ENCODE measurements at places on chromosomes 12 and 14.
A peak's percentile ranks its signal among the peaks of the same experiment; 100 is the strongest.

DNA sequence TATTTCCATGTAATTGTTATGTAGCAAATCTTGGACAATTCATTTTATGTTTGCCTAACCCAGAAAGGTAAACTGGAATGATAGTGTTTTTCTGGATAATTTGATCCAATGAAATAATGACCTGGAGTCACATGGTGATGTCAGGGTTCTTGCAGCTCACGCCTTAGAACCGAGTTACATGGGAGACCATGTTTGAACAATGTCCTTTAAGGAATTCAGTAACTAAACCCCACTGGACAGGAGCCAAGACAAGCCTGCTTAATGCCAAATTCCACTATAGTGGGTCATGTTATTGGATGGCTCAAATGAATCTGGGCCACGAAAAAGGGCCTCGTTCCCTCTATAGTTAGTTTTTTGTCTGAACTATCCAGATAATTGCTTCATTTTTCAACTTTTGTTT lies 255.8 kb upstream of the HMGA2 start:
- no peak for DNase-seq

DNA sequence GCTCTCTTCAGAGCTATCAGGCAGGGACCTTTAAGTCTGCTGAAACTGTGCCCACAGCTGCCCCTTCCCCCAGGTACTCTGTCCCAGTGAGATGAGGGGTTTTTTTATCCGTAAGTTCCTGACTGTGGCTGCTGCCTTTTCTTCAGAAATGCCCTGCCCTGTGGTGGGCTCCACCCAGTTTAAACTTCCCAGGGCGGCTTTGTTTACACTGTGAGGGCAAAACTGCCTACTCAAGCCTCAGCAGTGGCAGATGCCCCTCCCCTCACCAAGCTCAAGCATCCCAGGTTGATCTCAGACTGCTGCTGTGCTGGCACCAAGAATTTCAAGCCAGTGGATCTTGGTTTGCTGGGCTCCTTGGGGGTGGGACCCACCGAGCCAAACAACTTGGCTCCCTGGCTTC lies 46.9 kb upstream of the SLC16A7 start:
- DNase-seq, result no peak

DNA sequence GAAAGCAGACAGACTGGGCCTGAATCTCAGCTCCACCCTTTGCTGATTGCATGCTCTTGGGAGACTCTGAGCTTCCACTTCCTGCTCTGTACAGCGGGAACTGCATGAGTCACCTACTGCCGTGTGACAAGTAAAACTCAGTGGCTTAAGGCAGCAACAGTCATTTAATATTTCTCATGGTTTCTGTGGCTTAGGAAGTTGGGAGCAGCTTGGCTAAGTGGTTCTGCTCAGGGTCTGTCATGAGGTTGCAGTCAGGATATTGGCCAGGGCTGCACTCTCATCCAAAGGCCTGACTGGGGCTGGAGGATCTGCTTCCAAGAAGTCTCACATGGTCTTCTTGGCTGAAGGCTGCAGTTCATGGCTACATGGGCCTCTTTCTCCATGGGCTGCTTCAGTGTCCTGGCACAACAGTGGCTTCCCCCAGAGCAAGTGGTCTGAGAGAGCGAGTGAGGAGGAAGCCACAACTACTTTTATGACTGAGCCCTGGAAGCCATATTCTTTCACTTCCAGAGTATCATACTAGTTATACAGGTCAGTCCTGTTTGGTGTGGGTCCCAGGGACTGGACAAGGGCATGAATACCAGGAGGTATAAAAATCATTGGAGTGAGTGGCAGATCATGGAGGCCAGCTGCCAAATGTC lies 49.7 kb downstream of the FAM222A start:
- peak; percentile 95 for DNase-seq

- DNase-seq, result no peak
Measured at GRCh38 chr14:49923442-49923841, 30.6 kb downstream of the ARF6 start.

- DNase-seq, result peak; percentile 61
Measured at GRCh38 chr14:54715239-54715638, 148.3 kb downstream of the SAMD4A start.

- DNase-seq, result no peak
Measured at GRCh38 chr14:32940066-32940651, 1.5 kb downstream of the NPAS3 start.

- DNase-seq, result no peak
Measured at GRCh38 chr14:84129007-84129406, 1400.9 kb upstream of the FLRT2 start.

- DNase-seq, result no peak
Measured at GRCh38 chr12:785706-786105, 33.3 kb downstream of the WNK1 start.

GRCh38 chr12:62328296-62328921 lies 68.2 kb downstream of the USP15 start:
- no peak for DNase-seq

- no peak for DNase-seq
Measured at GRCh38 chr12:76922866-76923265, 44.0 kb upstream of the CSRP2 start.

GRCh38 chr14:54796961-54797360 lies 105.7 kb downstream of the GCH1 start:
- DNase-seq, result peak; percentile 38

DNA sequence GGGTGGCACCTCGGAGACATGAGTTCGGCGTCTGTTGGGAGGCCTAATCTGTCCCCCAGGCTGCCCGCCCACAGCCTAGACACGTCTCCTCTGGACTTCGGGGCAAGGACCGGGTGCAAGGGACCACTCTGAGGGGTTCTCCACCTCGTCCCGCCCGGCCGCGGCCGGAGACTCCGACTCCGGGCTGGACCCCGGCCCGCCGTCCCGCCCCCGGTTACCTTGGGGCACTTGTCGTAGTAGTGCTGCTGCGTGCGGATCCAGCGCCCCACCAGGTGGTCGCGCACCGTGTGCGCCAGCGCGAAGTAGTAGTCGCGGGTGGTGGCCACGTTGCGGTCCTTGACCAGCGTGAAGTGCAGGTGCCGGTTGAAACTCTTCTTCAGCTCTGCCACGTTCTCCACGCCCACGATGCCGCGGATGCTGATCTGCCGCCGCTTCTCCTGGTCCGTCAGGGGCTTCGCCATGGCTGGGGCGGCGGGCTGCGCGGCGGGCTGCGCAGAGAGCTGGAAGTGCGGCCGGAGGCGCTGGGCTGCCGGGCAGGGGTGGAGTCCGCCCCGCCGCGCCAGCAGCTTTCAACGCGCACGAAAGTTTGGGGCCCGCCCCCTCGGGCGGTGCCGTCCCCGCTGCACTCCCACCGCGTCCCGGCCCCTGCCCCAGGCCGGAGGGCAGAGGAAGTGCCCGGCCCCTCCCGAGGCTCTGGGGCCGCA lies at the start of gene PYGL:
Gene PYGL, minus strand, starts transcription at position 541 of the 704 bp plus-strand sequence. Its CDS starts 80 bp downstream, at position 461.
- DNase-seq, result peak; percentile 60

DNA sequence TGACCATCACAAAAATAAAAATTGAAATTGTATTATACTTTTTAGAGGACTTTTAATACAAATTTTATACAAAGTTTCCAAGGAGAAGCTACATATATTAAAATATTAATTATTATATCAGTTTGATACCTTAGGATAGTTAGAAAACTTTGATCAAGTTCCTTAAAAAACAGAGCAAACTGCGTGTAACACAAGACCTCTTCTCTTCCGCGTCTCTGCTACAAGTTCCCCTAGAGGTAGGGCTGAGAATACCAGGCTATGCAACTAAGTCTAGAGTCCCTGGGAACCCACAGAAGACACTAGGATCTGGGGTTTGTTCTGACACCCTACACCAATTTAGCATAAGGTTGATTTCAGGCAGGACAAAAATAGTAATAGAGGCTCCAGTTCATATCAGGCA lies 319.0 kb downstream of the FOXG1 start:
- peak; percentile 26 for DNase-seq

DNA sequence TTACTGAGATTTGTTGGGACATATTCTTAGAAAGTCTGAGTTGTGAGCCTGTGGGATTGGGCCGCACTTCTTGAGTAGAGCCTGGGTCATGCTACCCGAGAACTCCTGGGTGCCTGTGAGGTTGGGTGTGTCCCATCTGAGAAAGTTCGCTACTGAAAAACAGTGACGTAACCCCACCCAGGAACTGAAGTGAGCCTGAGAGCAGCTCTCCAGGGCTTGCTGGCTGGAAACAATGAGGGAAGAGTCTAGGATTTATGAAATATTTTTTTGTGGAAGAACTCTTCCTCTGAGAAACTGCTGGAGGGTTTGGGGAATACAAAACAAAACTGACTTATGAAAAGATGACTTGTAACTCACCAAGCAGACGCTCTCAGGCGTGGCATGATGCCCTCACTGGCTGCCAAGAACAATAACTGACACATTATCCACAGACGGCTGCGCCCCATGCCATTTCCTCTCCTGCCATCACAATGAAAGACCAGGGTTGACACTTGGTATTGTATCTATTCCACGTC lies 69.2 kb downstream of the RASSF3 start:
- DNase-seq, result no peak

GRCh38 chr14:21612324-21612723 lies 22.4 kb downstream of the OR10G2 start:
- DNase-seq, result no peak

GRCh38 chr12:52267266-52267665 lies 7.2 kb upstream of the KRT86 start:
- DNase-seq, result no peak

DNA sequence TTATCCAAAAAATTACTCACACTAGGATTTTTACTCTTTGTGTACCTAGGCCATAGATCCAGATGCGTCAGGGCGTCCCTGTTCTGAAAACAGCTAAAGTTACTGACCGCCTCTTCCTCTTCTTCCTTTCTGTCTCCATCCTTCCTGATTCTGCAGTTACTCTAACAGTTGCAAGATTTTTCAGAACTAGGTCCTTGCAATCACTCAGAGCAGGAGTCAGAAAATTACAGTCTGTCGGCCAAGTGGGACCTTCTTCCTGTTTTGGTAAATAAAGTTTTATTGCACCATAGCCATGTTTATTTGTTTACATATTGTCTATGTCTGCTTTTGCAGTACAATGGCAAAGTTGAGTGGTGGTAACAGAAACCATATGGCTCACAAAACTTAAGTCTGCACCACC lies 25.6 kb upstream of the FGF6 start:
- DNase-seq, result no peak

DNA sequence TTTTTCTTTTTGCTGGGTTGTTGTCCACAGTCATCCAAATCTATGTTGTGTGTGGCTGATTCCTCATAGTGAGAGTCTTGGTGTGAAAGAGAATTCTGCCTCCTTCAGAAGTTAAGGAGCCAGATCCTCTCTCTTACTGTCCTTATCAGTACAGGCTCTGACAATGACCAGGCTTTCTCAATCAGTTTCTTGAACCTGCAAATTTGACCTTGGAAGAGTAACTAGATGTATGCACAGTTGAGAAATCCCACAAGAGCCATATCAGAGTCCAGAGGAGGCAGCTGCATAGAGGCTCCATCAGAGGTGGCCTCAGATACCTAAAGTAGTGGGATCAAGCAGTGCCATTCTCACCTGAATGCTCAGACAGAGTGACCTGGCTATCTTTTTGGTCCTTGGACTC lies 5.5 kb upstream of the GALC start:
- no peak for DNase-seq

GRCh38 chr12:6363330-6364043 lies 11.9 kb downstream of the SCNN1A start:
- DNase-seq, result no peak

DNA sequence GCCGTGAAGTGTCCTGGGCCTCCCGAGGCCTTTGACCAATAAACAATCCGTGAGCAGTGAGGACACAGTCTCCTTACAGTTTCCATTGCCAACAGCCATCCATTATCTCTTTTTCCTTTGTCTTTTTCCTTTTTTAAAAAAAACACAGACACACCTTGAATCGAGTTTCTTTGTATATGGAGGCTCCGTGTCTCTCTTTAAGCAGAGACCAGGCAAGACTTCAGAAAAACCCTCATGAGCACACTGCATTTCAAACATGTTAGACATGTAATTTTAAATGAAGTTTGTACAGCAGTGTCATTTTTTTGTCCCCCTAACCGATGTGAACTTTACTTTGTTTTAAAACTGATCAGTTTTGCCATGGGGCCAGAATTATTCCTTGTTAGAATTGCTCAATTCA lies 111.1 kb downstream of the SPTSSA start:
- DNase-seq, result no peak

Data from RKO (cell line).